ENCODE measurements at places on chromosomes 3 and 15. TPM values are rescaled to one million over a fixed set of nuclear protein-coding genes. Genes with fewer than 3 reads are reported as not detected.

Gene RARRES1
- total RNA-seq = not detected

Gene GRIP2
- not detected for total RNA-seq

Gene TMIE
- not detected for total RNA-seq

Gene TUSC7
- not detected for total RNA-seq

Gene AMT
- not detected for total RNA-seq

Gene GREM1
- total RNA-seq = not detected

Gene COLQ
- total RNA-seq = not detected

Gene LOXL1
- total RNA-seq = 104 TPM

Gene MYZAP
- total RNA-seq = 1.5 TPM

Gene RBPMS2
- total RNA-seq = 0.48 TPM

Gene THAP10
- total RNA-seq = 9.4 TPM

Gene GRAMD1C
- total RNA-seq = 0.23 TPM

Gene NECTIN3
- total RNA-seq = 68.3 TPM

Gene ITIH1
- not detected for total RNA-seq

GRCh38 chr3:125072749-125073389 lies 17.1 kb upstream of the HEG1 start:
- no peak for DNase-seq

DNA sequence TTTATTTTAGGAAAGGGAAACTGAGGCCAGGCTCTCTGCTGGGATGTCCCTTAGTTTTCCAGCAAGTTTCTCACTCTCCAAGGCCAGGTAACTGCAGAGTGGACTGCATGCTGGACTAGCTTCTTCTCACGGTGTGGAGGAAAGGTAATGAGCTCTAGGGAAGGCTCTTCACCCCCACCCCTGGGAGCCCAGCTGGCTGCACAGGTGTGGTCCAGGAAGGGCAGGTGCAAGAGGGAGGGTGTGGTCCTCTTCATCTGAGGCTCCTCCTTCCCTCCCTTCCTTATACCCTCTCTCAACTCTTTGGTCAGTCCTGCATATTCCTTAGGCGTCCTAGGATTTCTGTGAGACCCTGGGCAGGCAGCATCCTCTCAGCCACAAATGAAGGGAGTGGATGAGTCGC lies 33.9 kb downstream of the RNU5B-1 start:
- DNase-seq = no peak

- no peak for DNase-seq
Observed at GRCh38 chr3:43013743-43014155, 34.6 kb downstream of the GASK1A start.

DNA sequence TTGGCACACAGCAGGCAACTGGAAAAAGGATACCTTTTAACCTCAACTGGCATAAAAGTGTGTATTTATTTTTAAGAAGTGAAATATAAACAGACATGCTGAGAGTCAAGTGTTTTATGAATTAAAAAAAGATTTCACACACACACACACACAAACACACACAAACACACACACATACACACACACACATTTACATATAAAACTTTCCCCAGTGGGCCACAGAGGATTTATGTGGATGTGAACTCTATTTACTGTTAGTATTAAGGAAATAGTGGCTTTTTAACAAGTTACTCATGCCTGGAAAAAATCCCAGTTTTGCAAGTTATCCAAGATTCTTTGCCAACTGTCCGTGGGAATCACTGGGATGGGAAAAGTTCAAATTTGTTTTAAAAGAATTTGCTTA lies 725.9 kb upstream of the NR2F2 start:
- peak; percentile 25 for DNase-seq

DNA sequence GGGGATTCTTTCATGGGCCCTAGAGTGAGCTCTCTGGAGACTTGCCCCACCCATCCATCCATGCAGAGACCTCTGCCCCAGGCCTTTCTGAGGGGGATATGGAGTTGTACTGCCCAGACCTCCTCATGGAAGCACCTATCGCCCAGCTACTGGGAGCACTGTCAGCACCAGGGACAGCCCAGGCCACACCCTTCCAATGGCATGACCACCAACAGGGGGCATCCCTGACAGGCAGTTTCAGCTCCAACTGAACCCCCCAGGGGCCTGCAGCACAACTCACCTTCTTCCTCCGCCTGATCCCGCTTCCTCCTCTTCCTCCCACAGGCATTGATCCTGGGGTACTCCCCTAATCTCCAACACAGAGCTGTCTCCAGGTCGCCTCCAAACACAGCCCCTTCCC lies 21.8 kb downstream of the MRPS11 start:
- DNase-seq = no peak

DNA sequence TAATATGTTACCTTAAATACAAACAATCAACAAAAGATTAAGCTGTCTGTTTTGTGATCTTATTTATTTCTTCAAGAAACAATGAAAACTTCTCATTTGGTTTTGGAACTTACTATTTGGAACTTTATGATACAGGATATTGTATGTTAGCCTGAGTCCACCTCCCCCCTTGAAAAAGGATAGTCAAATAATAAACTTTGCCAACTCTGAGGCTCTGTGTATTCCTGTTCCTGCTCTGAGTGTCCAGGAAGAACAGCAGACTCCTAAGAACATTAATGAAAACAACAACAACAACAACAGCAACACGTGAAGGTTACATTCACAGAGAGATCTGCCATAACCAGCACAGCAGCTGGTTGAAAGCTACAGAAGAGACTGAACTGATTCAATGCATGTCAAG lies 108.1 kb upstream of the AADACL2 start:
- no peak for DNase-seq

- DNase-seq = peak; percentile 85
Observed at GRCh38 chr3:141646760-141647561, 91.1 kb upstream of the RNF7 start.

DNA sequence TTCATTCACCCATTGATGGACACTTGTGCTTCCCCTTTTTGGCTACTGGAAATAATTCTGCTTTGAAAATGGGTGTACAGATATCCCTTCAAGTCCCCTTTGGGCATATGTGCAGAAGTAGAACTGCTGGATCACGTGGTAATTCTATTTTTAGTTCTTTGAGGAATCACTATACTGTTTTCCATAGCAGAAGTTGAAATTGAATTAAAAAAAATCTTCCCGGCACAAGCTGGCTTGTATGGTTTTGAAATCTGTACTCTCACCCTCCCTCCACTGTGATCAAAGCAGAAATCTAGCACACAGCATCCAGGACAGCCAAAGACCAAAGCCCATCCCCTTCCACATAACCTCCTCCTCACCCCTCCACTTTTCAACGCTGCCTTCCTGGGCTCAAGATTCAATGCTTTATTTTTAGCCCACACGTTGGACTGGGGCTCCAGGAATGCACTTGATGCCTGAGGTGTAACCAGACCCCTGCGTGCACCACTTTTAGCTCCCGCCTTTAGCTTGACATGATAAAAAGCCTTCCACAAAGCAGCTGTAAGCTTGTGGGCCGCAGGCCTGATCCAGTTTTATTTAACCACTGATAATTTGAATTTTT lies 29.9 kb downstream of the TMEM40 start:
- no peak for DNase-seq

DNA sequence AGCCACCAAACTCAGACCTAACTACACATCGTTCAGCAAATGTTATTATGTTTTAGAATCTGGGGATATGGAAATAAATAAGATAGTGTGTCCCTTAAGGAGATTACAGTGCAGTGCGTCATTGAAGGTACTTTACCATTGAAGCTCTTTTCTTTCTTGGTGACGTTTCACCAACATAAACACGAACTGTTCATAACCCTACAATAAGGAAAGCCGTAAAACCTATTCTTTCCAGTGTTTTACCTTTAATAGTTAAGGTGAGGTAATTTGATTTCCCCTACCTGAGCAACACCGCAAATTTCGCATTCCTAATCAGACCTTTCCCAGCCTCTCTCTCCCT lies 826 bp downstream of the CCDC66 start:
- DNase-seq = no peak

GRCh38 chr15:40893019-40893670 lies 1.1 kb upstream of the VPS18 start:
- DNase-seq = no peak

- DNase-seq = peak; percentile 86
Observed at GRCh38 chr3:41681479-41681878, 280.4 kb downstream of the ULK4 start.

GRCh38 chr3:56122911-56123310 lies 345.4 kb downstream of the ERC2 start:
- DNase-seq = no peak

- no peak for DNase-seq
Observed at GRCh38 chr3:15936312-15936711, 138.5 kb upstream of the ANKRD28 start.

GRCh38 chr3:45178183-45179023 lies 32.2 kb upstream of the CDCP1 start:
- DNase-seq = peak; percentile 97

DNA sequence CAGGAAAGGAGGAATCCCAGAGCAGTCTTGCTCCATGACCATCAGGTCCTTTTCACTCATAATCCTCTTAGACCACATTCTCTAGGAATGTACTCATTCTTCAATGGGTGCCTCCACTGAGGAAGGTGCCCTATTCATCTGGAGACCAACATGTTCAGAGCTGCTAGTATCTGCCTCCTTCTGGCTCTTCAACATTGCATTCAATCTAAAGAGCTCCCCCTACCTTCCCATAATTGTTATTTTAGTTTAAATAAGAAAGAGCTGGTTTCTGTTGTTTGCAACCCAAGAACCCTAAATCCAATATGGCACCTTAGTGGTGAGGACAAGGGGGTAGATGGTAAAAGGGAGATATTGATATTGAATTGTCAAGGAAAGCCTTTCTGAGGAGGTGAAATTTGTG lies 67.6 kb downstream of the SCN11A start:
- DNase-seq = no peak

DNA sequence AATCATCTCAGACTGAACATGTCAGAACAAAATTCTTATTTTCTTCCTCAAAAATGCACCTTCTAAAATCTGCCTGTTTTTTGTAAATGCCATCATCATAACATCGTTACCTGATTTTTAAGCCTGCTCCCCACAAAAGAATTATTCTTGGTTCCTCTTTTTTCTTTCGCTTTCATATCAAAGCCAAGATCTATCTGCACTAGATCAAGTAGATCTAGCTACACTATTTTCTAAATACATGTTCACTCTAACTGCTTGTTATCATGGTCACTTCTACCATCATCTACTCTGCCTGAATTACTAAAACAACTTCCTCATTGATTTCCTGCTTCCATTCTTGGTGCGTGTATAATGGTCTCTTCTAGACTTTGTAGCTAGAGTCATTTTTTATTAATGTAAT lies 217.7 kb downstream of the ARPP21 start:
- no peak for DNase-seq

GRCh38 chr3:143321058-143321769 lies 201.6 kb downstream of the CHST2 start:
- no peak for DNase-seq

DNA sequence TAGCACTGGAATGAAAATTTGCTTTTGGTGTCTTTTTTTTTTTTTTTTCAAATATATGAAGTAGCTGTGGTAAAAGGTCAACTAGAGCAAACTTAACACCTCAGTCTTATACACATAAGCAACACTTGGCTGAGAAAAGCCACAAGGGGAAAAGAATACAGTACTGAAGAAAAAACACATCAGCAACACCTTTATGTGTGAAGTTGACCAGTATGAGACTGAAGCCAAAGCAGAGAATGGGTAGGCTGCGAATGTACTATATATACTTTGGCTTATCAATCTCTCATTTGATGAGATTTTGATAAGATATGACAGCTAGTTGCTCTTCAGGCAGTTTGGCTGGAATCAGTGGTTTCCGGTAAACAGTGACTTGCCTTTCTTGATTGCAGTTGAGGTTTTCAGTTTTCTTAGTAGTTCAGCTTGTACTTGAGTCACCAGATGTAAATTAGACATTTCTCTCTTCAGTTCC lies 22.0 kb upstream of the ZCWPW2 start:
- no peak for DNase-seq

GRCh38 chr3:158749526-158749925 lies 17.3 kb upstream of the RARRES1 start:
- no peak for DNase-seq

DNA sequence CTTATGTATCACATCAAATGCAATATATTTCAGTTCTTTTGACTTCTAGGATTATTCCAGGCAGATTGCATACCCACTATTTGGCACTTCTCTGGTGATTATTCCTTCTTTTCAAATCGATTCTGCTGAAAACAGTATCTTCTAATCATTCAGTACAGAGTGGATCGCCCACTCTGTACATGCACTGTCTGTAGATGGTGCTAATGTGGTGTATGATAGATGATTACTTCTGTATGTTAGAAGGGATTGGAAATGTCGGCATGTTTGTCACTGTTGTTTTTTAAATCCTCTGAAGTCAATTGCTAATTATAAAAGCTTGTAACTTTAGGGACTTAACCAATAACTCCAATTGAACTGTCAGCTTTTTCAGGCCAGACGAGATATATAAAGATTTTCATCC lies 642.5 kb downstream of the GRM7 start:
- DNase-seq = no peak

- DNase-seq = no peak
Observed at GRCh38 chr3:103085465-103085864, 650.6 kb downstream of the ZPLD1 start.

DNA sequence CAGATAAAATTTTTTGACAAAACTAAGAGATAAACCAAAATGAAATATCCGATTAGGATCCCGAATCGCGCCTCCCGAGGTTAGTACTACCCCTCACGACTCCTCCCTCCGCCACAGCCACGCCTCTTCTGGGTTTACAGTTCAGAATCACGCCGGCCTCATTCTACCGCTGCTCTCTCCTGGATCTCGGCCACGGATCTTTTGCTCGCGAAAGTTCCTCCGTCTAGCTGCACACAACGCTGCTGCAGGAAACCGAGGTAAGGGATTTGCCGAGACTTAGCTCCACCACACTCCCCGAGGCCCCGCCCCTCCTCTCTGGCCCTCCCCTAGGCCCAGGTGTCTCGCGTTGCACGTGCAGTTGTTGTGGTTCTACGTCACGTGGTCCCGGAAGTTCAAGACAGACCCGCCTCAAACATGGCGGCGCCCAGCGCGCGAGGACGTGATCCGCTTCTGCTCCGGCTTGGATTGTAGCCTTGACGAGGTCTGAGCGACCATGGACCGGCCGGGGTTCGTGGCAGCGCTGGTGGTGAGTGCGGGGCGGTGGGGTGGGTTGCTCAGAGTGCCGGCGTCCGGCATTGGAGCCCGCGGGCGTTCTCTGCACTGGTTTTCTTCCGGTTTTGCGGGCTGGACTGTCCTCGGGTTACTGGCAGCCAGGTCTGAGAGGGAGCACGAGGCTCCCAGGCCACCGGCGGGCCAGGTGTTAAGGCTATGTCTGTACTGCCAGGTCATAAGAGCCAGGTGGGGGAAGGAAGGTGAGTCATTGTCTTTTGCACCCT lies at the start of gene SLC25A26:
TSS of gene SLC25A26 (plus strand) at position 400 of the 776 bp plus-strand sequence. CDS start at position 494, 94 bp downstream.
- DNase-seq = peak; percentile 91

GRCh38 chr15:85389772-85390171 lies 9.4 kb downstream of the AKAP13 start:
- DNase-seq = no peak

DNA sequence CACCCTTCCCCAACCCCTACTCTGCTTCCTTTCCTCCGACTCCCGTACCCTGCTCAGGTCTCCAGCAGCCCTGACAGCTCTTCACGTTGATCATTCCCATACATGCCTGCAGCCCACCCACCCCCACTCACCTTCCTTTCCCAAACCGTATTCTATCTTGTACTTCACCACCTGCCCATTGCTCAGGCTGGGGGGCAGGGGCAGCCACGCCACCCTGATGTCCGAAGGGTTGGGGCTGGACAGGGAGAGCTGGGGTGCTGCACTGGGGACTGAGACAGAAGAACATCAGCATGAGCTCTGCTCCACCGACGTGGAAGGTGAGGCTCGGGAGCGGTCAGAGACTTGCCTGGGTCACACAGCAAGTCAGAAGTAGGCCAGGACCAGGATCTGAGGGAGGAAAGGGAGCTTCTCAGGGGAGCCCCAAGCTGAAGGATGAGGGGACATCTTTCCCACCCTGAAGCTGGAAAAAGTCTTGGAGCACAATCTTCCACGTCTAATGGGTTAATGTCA lies 16.5 kb upstream of the IGDCC3 start:
- no peak for DNase-seq

All from H4 (cell line).